ENCODE measurements at places on chromosomes 1 and 21. TPM values are rescaled to one million over a fixed set of nuclear protein-coding genes. Genes with fewer than 3 reads are reported as not detected.

Gene NUF2
- total RNA-seq: 54.6 TPM

Gene SPAG17
- not detected for total RNA-seq

Gene INTS7
- total RNA-seq: 23.2 TPM

Gene BCAN
- total RNA-seq: not detected

DNA sequence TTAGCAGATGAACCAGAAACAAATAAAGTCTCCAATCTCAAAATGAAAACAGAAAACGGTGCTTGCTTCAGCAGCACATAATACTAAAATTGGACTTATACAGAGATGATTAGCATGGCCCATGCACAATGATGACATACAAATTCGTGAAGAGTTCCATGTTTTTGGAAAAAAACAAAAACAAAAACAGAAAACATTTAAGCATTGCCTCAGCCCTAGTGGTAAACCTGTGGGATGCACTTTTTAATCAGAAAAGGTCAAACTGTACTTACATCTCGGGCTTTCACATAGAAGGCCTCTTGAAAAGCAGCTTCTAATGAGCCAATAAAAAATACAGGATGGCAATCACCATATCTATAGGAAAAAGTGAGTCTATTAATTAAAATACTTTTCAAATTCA, 159.1 kb upstream of the DMRTA2 start:
- no peak for DNase-seq
- H3K4me3 ChIP-seq: no peak overlapping the region
- H3K36me3 ChIP-seq: peaks cover 14% of the 10 kb centered on the region
- no peak overlapping the region for H3K27ac ChIP-seq

- H3K27me3 ChIP-seq: no peaks in the 10 kb centered on the region
Observed at GRCh38 chr1:62131093-62131725, 63.4 kb upstream of the L1TD1 start.

DNA sequence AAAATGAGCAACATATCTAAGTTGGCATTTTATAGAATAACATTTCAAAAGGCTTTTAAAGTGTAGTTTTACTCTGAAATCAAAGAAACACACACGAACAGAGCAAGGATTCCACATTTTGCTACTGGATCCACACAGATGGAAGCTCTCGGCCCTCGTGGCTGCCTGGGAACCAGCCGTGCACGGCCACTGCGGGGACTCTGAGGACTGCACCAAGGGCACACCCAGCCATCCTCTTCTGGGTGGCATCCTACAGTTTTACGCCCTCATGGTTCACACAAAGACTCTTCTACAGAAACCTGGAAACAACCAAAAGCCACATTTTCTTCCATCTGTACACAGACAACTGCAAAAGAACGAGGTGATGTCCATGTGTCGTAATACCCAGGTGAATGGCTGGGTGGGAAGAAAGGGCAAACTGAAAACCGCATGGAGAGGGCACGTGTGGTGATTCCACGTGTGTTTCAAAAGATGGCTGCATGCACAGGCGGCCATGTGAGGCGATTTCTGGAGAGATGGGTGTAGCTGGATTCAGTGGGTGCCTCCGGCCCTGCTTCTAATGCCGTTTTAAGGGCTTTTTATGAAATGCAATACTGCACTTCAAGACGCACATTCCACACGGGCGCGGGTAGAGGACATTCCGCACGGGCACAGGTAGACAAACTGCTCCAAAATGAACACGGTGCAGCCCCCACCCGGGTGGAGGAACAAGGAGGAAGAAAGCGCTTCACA, 8.1 kb downstream of the POFUT2 start:
- no peaks in the 10 kb centered on the region for H3K27me3 ChIP-seq
- no peak for DNase-seq
- peaks cover 1% of the 10 kb centered on the region for H3K4me1 ChIP-seq
- H3K27ac ChIP-seq: no peak overlapping the region

GRCh38 chr1:59549903-59550302, 253.0 kb downstream of the FGGY start:
- peaks cover 1% of the 10 kb centered on the region for H3K4me1 ChIP-seq
- H3K4me3 ChIP-seq: no peak overlapping the region
- no peaks in the 10 kb centered on the region for H3K27me3 ChIP-seq
- no peak overlapping the region for H3K27ac ChIP-seq

DNA sequence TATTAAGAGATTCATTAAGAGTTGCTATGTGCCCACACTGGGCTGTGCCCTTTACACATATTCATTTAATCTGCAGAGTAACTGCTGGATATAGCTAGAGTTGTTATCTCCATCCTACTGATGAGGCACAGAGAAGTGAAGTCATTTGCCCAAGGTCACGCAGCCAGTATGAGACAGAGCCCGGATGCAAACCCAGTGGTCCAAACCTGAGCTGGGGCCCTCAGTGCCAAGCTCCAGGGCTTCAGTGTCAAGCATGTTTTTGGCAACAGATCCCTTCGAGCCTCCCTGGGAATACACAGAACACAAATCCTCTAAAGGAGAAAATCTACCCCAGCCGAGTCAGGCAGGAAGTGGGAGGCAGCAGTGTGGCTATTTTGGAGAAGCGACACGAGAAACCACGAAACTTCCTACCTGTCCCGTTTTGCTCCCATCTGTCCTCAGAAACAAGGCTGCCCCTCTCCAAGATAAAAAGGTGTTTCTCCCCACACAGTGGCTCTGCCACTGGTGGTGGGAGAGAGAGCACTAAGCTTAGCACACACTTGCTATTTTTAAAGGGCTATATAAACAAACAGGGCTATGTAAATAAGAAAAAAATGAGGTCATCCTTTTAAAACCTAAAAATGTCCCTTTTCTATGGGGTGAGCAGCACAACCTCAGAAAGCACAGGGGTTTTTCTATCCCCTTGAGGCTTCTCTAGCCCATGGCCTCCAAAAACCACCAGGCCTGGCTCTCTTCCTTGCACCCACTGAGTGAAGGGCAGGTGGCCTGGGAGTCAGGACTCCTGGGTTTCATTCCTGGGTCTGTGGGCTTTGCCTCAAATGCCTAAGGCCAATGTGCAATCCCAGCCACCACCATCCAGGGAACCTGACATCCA, 138.6 kb upstream of the EDN2 start:
- H3K36me3 ChIP-seq: peaks cover 44% of the 10 kb centered on the region
- H3K27me3 ChIP-seq: no peaks in the 10 kb centered on the region
- H3K4me1 ChIP-seq: peaks cover 50% of the 10 kb centered on the region
- no peak for DNase-seq
